ENCODE measurements at places on chromosomes 5 and 9.

- no peak for DNase-seq
These were observed 731 bp downstream of the PRR16 start for GRCh38 chr5:120464627-120465435.

DNA sequence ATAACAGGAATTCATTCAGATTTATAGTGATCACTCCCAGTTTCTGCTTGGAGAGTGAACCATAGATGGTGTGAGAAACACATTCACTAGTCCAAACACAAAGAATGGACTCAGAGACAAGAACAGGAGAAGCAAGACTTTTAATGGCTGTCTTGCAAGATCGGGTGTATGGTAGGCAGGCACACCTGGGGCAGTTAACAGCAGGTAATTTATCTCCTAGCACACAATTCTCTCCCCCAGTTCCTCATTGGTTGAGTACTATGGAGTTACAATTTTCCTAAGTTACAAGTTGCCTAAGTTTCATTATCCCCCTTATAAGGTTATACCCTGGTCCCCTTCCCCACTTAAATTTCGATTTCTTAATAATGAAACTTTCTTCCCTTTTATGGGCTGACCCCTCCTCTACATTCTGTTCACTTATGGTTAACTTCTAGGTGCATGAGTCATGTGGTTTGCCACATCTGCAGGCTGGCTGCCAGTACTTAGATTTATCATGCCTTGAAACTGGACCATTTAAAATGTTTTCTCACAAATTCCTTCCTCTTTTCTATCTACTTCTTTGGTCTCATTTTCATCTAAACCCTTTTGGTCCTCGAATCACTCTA lies 623.3 kb downstream of the HINT1 start:
- DNase-seq, result no peak

GRCh38 chr5:36660397-36661049 lies 54.1 kb downstream of the SLC1A3 start:
- DNase-seq, result no peak

GRCh38 chr5:137737349-137738131 lies 1.7 kb upstream of the KLHL3 start:
- DNase-seq, result no peak

DNA sequence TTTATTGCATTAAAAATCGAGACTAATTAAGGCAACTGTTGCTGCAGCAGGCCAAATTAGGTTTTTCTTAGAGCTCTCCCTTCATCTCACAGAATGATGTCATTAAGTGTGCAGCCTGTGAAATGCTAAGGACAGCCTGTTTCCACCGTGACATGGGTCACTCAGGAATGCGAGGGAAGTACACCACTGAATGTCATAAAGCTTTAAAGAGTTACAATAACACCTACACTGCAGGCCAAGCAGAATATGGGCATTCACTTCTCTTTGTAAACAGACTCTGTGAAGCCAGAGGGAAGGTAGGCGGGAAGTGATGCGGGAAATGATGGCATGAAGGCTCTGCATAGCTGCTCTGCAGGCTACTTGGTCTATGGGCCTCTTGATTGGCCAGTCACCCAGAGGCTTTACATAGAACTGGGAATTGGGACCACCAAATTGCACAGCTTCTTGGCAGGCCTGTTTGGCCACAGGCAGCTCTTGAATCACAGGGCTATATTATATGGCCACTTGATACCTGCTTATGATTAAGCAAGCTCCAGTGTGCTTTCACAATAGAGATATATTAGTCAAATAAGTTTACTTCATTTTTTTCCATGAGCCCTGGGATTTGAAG lies 28.4 kb upstream of the AOPEP start:
- DNase-seq, result no peak

GRCh38 chr5:141777711-141778110 lies 95.7 kb upstream of the ARAP3 start:
- DNase-seq, result no peak

Measured in NCI-H2171 (cell line).